ENCODE measurements at places on chromosomes 12 and 14.

DNA sequence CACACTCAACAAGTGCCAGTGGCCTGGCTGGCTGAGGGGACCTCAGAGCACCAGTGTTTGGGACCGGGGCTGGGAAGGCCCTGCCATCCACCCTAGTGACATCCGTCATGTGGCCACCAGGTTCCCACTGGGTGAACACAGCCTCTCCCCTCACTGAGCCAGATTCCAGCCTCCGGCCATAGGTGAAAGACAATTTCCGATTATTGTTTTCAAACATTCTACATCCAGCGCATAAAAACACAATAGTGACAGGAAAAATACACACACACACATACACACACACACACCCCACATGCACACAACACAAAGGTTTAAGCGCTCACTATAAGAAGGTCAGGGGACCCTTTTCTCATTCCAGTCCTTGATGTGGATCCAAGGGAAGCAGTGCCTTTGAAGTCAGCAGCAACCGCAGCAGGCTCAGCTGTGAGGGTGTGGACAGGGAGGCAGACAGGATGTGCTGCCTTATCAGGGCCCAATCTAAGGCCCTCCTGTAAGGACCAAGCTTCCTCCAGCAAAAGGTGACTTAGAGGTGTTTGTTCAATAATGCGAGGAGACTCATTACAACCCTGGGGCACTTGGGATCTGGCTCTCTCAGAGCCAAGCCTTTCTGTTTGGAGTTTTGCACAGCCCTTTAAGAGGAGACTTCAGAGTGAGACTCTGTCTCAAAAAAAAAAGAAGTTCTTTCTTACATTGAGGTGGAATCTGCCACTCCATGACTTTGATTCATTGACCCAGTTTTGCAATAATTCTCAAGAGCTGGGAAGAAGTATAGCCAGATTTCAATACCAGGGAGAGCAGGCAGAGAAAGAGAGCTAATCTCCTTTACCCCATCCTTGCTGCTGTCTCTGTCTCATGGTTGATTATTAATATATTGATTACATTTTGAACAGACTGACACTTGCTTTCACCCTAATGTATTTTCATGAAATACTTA, 227.8 kb downstream of the ZFP36L1 start:
- no peak for DNase-seq

DNA sequence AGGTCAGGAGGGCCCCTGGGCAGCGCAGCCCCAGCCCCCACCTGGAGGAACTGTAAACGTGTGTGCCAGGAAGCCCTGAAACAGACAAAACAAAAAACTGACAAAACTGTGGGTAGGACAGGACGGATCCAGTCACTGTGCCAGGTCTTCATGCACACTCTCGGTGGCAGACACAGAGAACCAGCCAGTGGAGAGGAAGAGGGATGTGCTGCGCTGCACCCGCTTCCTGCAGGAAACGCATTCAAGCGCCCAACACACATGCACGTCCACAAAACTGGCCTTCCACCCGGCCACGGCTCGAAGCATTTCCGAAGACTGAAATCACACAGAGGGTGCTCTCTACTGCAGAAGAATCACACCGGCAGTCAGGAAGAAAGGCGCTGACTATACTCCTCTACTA, 16.9 kb downstream of the BRF1 start:
- DNase-seq = no peak

GRCh38 chr12:110451263-110451662, 1.1 kb upstream of the ARPC3 start:
- DNase-seq = no peak

DNA sequence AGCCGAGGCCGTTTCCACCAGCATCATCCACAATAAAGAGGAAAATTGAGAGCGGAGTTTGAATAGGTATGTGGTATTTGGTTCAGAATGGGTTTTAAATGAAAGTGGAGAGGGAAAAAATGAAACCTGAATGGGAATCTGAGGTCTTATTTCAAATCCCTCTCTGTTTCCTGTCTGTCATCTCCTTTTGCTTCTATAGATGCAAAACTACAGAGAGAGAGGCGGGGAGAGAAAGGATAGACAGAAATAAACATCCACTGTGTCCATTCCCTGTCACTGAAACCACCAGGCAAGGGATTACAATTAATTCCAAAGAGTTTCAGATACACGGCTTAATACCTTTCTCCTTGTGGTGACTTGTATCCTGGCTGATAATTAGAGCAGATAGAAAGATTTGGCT, 102.3 kb downstream of the DAD1 start:
- DNase-seq = no peak

- DNase-seq = no peak
Observed at GRCh38 chr12:62519043-62519442, 52.4 kb downstream of the MON2 start.

- no peak for DNase-seq
Observed at GRCh38 chr14:69937367-69938081, 58.3 kb downstream of the SMOC1 start.

- no peak for DNase-seq
Observed at GRCh38 chr14:87042354-87042753, 950.6 kb downstream of the GALC start.

DNA sequence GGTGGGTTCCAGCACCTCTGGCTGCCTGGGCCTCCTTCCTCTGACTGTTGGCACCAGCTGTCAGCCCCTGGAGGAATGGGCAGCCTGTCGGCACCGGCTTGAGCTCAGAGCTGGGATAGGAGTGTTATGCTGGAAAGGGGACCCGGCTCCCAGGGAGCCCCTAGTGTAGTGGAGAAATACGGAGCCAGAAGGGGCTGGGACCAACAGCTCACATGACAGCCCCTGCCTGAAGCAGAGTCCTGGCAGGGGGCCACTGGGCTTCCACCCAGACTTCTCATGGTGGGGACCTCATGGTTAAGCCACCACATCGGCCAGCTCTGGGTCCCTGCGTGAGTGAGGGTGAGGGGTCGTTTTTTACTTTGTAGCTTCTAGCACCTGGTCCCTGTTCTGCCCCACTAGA, 174.5 kb downstream of the TSPAN9 start:
- DNase-seq = no peak

GRCh38 chr12:104490186-104490585, 33.4 kb downstream of the CHST11 start:
- no peak for DNase-seq

DNA sequence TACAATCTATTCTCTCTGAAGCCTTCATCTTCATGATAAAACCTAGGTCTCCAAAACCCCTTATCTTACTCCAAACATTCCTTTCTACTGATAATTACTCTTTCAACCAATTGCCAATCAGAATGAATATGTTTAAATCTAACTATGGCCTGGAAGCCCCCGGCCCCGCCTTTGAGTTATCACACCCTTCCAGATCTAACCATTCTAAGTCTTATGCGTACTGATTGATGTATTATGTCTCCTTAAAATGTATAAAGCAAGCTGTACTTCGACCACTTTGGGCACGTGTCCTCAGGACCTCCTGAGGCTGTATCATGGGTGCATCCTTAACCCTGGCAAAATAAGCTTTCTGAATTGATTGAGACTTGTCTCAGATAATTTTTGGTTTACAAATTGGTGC, 14.4 kb downstream of the PABPN1 start:
- DNase-seq = no peak

DNA sequence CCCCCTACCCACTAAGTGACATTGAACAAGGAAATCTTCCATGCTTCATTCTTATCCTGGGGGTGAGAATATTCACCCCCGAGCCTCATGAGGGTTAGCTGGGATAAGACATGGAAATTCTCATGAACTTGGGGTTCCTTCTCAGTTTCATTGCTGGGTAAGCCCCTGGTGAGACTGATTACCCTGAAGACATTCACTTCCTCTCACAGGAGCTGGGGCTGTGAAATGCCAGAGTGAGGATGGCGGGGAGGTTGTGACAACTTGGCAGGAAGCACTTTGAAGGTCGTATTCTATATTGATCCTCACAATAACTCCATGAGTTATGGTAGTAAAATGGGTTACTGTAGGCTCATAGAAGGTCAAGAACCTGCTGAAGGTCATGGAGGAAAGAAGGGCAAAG, 43.5 kb downstream of the ESRRB start:
- no peak for DNase-seq

- no peak for DNase-seq
Observed at GRCh38 chr14:101521473-101521915, 39.8 kb upstream of the DIO3 start.

GRCh38 chr12:57195611-57196371, 20.8 kb upstream of the NXPH4 start:
- no peak for DNase-seq

- DNase-seq = no peak
Observed at GRCh38 chr12:80217011-80217535, 117.7 kb downstream of the OTOGL start.

DNA sequence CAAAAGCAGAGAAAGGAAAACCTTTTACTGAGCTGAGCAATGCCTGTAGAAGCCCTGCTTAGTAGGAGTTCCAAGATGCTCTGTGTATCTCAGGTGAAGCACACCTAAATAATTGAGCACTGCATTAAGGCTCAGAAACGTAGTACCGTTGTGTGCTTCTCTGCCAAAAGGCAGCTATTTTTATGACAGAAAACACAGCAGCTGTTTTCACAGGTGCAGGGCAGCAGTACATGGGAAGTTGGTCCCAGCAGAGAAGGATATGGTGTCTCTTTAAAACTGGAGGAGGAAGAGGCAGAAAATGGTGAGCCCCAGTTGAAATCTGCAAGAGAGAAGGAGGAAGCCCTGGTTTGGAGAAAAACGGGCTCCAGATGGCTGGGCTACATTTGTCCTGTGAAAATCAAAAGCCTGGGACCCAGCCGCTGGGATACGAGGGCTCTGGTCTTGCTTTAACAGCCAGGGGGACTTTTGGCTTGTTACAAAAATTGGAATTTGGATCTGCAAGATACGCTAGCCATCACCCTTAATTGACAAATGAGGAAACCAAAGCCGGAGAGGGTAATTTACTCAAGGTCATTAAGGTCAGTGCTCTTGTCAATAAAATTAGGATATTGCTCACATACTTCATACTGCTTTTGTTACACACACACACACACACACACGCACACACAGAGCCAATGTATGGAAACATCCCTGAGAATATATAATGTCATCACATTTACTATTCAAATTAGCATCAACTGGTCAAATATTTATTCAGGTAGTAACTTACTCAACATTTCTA, 27.3 kb downstream of the SPRING1 start:
- no peak for DNase-seq

DNA sequence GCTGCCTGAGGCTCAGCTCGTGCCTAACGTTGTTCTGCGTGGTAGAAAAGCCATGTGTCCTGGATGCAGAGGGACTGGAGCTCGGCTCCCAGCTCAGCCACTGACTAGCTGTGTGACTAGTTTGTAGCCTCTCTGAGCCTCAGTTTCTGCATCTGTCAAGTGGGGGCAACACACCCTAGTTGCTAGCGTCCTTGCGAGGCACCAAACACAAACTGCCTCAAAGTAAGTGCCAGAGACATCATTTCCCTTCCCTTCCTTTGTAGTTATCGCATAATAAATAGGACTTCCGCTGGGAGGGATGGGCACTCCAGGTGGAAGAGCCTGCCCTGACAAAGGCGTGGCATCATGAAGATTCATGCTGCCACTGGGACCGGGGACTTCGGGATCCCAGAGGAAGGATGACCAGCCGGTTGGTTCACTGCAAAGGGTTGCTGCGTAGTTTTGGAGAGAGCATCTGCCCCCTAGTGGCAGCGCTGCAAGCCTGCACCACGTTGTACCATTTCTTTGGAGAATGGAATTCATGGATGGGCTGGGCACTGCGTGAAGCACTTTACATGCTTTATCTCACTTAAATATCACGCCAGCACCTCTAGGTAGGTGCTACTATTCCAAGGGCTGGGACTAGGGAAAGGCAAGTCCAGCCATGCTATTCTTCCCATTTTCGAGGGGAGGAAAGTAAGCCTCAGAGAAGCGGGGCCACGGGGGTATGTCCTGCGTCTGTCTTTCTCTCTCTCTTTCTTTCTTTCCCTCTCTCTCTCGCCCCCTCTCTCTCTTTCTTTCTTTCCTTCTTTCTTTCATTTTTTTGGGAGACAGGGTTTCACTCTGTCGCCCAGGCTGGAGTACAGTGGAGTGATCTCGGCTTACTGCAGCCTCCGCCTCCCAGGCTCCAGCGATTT, 4.6 kb downstream of the CCDC197 start:
- DNase-seq = no peak

DNA sequence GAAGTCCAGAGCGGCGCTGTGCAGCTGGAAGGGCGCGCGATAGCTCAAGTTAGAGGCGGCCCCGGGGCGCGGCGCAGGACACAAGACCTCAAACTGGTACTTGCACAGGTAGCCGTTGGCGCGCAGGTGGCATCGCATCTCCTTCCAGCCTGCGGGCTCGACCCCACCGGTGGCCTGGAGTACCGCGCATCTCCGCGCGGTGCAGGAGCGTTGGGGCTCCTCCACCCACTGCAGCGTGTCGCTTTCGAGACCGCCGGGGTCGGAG, 553 bp downstream of the CLEC14A start:
- no peak for DNase-seq

GRCh38 chr14:97976861-97977260, 1179.7 kb downstream of the VRK1 start:
- no peak for DNase-seq

DNA sequence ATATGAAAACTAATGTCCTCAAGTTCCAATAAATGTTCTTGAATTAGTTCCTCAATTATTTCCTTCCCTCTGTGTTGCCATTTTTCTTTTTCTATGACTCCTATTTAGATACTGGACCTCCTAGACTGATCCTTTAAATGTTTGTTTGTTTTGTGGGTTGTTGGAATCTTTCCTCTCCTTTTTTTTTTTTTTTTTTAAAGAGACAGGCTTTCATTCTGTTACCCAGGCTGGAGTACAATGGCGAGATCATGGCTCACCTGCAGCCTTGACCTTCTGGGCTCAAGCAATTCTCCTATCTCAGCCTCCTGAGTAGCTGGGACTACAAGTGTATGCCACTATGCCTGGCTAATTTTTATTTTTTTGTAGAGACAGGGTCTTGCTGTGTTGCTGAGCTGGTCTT, 9.6 kb downstream of the PRKAG1 start:
- DNase-seq = no peak

- DNase-seq = no peak
Observed at GRCh38 chr12:68403711-68404110, 71.5 kb upstream of the MDM1 start.

- DNase-seq = no peak
Observed at GRCh38 chr14:55329999-55330710, 58.9 kb downstream of the FBXO34 start.

DNA sequence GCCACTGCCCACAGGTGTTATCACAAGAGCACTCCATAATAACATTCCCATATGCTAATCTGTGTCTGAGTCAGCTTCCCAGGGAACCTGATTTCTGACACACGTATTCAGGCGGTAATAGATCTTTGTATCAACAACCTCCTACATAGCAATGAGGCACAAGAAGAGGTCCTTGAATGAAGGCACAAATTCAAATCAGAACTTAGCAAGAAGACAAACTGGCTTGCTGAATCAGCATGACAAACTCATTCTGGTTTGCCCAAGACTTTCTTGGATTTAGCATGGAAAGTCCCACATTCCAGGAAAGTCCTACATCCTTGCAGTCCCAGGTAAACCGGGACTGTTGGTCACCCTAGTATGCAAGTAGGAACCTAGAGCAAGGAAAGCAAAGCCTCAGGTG, 33.9 kb upstream of the RNU6-7 start:
- DNase-seq = no peak

DNA sequence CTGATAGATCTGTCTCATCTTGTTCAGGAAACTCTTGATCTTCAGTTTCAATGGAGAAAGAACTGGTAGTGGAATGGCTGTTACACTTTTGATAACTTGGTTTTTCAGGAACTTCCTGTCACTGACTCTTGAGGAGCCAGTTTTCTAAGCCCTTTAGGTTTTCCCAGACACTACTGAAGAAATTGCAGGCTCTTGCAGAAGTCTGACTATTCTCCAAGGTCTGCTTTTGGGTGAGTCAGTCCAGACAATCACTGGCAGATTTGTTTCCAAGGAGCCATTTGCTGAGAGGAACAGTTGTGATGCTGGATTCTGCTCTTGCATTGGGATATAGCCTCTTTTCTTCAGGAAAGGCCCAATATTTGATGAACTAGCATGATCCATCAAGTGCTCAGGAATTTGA, 468.0 kb downstream of the FUT8 start:
- no peak for DNase-seq

Data from activated CD8-positive, alpha-beta memory T cell treated with anti-CD3 and anti-CD28 coated beads for 48 hours (primary cell).